Activated T-cell treated with anti-CD3 and anti-CD28 coated beads for 24 hours (primary cell): ENCODE measurements at places on chromosomes 1 and 21.

DNA sequence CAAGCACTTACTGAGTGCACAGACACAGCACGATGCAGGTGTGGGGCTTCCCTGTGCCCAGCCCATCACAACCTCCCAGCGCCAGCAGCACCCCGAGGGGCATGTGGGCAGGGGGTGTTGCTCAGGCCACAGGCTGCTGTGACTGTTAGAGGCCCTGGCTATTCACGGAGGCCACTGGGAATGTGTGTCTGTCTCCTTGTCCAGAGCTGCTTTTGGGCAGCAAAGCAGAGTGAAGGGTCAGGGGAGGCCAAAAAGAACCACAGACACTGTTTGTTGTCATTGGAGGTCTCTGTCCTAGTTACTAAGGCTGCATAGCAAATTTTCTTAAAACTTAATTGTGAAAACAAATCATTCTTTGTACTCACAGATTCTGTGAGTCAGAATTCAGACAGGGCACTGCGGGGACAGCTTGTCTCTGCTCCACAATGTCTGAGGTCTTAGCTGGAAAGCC lies 49.6 kb downstream of the TNFRSF8 start:
- DNase-seq: no peak

DNA sequence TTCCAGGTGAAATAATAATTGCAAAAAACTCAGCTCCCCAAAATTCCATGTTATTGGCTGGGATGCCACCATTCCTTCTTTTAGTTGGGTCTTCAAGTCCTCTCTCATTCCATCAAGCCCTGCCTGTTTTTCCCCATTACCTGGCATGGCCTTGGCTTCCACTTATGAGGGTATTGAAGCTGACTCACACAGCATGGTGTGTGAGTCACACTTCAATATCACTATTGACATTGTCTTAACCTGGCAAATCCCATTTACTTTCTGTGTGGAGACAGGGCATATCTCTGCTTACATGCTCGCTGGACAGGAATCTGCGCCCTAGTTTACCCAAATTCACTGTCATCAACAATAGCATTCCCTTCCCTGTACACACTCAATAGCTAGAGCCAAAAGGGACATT lies 1806.8 kb downstream of the BRINP3 start:
- no peak for DNase-seq

DNA sequence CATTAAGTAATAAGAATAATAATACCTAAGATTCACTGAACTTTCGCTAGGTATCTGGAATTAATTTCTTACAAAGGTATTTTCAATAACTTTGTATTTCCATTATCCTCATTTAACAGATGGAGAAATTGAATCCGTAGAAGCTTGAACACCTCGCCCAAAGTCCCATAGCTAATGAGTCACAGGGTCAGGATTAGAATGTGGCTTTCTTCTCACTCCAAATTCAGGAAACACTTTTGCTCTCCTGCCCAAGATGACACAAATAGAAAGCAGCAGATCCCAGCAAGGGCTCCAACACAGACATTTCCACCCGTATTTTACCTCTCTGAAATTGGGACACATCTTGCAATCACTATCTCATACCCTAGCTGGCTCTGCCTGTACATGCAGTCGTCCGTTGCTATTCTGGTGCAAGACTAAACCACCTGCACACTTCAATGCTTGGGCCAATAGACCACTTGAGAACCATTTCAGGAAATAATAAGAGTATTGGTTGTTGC lies 125.9 kb upstream of the GREM2 start:
- no peak for DNase-seq

GRCh38 chr1:115567431-115567830 lies 74.3 kb upstream of the VANGL1 start:
- DNase-seq: no peak

- DNase-seq: no peak
These were observed 419.9 kb downstream of the PTPRU start for GRCh38 chr1:29655945-29656850.

GRCh38 chr21:32826329-32827167 lies 55.0 kb upstream of the PAXBP1 start:
- peak; percentile 35 for DNase-seq

- DNase-seq: no peak
These were observed 13.5 kb downstream of the CITED4 start for GRCh38 chr1:40848530-40849189.

DNA sequence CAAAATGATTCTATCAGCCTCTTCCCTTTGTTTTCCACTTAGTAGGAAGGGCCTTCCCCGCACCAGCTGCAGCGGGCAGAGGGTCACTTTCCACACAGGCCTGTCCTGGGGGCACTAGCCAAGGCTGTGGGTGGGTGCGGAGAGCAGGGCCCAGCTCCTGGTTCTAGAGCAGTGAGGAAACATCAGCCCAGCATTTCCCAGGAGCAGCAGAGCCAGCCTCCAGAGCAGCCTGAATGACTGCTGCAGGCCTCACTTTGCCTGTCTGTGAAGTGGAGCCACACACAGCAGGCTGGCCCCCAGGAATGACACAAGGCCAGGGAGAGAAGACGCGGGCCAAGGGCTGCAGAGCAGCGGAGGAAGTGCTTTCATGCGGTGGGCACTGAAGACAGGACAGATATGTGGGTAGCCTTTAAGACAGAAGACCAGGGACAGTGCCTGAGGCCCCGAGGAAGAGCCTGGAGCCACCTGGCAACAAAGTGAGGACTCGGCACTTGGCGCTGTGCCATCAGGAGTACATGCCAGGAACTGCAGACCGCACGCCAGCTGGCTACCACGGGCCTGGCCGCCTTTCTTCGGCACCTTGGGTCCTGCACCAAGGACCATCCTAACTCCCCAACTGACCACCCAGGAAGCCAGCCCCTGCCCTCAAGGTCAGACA lies 42.0 kb downstream of the ACOT7 start:
- DNase-seq: no peak

GRCh38 chr1:168452329-168452728 lies 91.5 kb downstream of the XCL2 start:
- no peak for DNase-seq

- DNase-seq: no peak
These were observed 15.6 kb upstream of the KCNJ15 start for GRCh38 chr21:38241029-38241740.

- no peak for DNase-seq
These were observed 11.4 kb downstream of the SLC45A3 start for GRCh38 chr1:205668951-205669340.

DNA sequence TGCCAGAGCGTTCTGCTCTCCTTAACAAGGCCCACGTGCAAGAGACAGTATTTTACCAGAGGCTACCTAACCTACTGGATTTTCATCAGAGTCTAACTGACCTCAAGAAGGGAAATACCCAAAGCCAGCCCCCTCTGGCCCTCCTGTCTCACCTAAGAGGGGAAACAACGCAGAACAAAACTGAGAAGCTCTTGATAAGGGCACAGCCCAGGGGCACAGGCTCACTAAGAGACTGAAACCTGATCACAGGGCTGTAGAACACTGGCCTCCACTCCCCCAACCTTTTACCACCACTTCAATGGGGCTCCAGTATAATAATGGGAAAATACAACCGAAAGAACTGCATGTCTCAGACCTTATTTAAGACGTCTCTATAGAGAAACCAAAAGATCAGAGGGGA lies 449.5 kb upstream of the CAMK1G start:
- no peak for DNase-seq

DNA sequence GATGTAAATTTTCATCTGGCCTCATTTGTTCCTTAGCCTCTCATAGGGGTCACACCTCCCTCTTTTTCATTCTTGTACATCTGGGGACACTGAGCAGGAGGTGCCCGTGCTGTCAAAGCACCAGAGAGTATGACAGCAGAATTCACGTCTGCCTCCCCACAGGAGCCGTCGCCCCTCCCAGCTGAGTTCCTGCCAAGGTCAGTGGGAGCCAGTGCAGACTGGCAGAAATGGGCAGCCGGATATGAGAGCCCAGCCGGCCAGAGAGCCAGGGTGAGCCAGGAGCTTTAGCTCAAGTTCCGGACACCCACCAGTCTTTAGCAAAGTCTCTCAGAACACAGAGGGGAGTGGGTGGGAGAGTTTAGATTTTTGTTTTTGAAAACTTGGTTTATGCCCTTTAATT lies 21.9 kb downstream of the GPR137B start:
- DNase-seq: no peak

DNA sequence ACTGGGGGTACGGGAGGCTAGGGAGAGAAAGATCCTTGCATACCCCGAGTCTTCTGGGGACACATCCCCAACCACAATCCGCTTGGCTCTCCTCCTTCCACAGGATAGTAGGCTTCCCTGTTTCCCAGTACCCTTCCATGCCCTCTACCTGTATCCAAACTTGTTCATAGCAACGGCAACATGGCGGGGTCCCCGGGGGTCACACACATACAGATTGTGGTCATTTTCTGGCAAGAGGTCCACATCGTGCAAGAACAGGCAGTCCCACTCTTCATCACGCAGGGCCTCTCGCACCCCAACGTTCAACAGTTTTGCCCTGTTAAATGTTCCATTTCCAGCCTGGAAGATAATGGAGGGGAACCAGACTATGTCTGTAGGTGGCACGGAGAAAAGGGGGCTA lies 3.6 kb downstream of the B4GALT3 start:
- no peak for DNase-seq

DNA sequence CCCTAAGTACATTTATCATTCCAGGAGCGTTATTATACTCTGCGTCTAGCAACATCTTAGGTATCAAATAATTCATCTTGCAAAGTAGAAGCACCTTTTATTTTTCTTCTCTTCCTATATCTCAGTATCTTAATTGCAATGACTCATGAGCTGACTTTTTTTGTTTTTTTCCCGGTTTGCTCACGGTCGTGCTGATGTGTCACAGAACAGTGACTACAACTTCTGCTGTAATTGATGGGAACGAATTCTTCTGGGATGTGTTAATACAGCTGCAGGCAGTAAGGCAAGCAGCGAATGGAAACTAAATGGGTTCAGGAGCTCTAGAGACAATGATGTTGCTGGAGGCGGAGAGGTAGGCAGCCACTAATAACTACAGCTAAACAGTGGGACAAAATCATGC lies 89.8 kb upstream of the TMPRSS15 start:
- no peak for DNase-seq

DNA sequence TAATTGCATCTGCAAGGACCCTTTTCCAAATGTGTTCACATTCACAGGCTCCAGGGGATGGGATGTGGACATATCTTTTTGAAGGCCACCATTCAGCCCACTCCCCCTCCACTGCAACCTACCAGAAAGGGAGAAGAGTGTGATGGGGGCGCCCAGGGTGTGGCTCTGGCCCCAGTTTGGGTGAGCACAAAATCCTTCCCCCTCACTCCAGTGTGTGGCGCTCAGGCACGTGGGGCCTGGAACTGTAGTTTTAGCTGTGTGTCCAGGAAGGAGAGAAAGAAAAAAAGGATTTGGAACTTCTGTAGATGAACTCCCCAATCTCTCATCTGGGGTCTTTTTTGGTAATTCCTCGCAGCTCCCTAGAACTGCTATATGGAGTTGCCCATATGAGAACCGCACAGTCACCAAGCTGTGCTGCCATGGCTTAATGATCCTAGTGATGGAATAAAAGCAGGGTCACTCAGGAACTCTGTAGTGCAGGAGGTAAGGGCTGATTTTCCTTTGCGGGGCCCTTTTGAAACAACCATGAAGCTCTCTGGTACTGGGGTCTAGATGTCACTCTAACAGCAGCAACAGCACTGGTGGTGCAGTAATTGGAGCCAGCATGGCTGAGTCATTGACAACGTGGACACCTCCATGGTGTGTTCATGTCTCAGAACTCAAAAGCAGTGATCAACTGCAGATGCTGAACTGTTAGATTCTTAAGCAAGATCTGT lies 17.0 kb downstream of the AGT start:
- DNase-seq: no peak

DNA sequence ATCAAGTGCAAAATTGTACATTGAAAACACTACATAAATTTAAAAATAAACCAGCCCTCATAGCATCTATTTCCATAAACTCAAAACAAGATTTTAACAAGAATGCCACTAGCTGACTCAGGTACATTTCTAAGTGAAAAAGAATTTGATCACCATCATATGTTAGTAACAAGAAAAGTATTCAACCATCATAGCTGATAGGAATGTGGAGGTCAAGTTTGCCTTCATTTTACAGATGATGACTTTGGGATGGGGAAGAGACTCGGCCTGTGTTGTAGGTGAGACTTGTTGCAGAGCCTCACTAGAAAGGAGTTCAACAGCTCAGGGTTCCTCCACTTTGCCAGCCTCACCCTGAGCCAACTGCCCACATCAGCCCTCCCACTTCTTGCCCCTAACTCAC lies 318.8 kb upstream of the FAM78B start:
- no peak for DNase-seq

GRCh38 chr1:79497193-79497773 lies 490.8 kb upstream of the ADGRL4 start:
- no peak for DNase-seq

DNA sequence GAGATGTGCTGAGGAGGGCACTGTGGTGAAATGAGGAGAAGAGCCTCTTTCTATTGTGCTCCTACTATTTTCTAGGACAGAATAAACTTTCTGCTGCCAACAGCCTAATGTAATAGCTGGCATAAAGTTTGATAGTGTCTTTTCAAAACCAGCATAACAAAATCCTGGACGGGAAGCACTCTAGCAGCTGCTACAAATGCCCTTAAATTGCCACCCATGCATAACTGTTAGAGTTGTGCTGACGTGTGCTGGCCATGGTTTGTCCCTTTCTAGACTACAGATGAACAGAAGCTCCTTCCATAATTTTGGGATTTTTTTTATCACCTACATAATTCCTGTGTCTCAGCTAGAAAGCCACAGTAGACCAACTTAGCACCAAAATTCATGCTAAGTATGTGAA lies 88.5 kb upstream of the DEPDC1 start:
- no peak for DNase-seq

DNA sequence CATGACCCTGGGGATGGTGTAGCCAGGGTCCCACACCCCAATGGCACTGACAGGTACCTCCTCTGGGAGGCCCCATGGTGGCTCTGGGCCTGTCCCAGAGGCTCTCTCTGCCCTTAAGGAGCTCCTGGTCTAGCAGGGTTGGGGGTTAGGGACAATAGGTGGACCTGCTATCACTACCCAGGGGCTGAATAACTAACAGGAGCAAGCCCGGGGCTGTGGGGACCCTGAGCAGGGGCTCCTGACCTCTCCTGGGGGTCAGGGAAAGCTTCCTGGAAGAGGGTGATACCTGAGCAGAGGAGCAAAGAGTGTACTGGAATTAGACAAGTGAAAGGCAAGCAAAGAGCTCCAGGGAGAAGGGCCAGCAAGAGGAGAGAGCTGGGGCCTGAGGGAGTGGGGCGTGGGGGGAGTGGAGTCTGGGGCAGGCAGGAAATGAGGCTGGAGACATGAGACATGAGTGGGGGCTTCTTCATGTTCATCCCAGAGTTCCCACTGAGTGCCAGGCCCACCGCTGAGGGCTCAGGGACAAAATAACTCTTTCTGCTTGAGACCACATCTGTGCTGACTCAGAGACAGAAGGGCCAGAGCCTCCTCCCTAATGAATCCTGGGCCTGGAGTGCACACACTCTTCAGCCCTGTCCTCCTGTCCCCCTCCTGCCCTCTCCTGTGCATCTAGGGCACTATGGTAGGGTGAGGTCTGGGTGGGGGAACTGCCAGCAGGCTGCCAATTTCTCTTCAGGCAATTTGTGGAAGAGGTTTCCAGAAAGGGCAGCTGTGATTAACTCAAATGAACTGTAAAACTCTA lies 517.6 kb downstream of the PTPRU start:
- DNase-seq: no peak

GRCh38 chr1:80384083-80384830 lies 1377.7 kb upstream of the ADGRL4 start:
- no peak for DNase-seq

GRCh38 chr1:240709676-240710075 lies 97.7 kb upstream of the GREM2 start:
- no peak for DNase-seq
